ENCODE measurements at places on chromosomes 1 and 21. TPM values are rescaled to one million over a fixed set of nuclear protein-coding genes. Genes with fewer than 3 reads are reported as not detected.

DNA sequence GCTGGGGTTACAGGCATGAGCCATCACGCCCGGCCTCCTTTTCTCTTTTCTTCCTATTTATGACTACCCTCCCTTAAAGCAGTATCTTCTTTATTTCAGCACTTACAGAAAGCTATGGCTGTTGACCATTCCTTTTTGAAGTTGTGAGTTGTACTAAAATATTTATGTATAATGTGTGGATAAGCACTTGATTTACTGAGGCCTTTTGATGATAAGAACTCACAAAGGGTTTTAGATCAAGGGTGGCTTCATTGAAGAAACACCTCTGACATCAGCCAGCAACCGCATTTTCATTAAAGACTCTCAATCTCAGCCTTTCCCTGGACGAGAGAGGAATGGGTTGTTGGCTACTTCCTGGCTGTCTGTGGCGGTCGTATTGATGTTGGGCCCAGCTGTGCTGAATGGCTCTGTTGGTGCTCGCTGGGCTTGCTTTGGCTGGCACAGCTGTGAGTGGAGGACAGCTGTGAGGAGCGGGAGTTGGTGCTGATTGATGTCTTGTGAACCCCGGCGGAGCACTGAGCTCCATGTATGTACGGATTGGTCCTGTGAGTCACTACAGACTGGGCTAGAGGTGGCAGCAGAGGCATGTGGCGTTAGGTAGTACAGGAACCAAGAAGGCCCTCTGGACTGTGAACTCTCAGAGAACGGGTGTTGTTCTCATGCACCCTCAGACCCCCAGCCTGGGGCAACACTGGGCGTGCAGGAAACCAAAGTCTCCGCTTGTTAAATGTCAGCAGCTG, 208.8 kb downstream of the KIF26B start:
- DNase-seq, result no peak

DNA sequence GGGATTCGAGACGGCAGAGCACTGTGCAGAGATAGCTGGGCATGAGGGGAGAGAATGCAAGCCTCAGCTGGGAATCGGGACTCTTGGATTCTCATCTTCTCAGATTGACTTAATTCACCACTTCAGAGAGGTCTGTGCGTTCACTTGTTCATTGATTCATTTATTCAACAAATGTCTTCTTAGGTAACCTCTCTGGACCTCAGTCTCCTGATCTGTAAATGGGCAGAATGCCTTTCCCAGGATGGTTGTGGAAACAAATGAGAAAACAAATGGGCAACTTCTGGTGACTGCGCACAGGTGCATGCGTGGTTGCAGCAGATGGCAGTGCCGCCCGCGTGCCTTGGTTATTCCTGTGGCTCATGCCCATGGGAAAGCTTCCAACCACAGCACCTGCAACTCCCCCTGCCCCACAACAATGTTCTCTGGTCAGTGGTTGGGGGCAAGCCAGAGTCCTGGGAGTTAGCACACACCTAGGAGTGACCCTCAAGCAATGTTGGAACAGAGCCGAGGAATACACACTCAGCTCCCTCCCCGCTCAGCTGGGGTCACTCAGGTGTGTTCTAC, 110.1 kb upstream of the RUNX3 start:
- no peak for DNase-seq

DNA sequence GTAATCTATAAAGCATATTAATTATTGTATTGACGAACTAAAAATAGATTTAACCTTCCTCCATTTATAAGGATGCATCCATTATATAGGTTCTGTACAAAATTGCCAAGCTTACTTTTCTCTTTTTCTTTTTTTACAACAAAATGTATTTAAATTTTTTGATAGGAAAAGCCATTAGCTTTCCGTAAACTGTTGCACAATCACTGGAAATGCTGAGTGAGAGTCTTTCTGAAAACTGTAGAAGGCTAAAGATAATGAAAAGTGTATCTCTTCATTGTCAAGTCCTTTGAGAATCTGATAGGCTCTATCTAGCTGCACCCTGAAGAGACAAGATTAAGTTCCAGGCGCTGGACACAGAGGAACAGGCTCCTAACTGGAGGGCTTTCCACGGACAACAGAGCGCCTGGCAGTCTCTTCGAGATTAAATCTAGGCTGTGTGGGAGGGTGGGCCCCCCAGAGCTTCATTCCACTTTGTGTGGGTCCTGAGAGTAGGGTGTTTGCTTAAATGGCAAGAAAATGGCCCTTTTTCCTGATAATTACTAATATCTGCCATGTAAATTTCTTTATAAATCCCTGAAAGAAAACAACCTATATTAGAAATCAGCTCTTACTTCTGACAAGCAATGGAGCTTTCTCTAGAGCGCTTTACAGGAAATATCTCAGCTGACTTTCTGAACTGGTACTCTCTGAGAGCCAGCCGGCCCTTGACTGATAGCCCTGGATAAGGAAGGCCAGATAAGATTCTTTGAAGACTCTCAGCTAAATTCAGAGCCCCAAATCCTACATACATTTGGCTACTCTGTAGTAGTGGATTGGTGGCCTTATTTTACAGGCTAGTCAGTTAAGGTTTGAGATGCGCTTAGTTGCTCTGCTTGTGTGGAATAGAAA, 108.3 kb downstream of the FMN2 start:
- no peak for DNase-seq

GRCh38 chr1:185565302-185565701, 168.9 kb upstream of the HMCN1 start:
- DNase-seq, result no peak

GRCh38 chr1:22139817-22140216, 3.1 kb downstream of the WNT4 start:
- DNase-seq, result no peak

GRCh38 chr1:61322008-61322744, 239.8 kb downstream of the NFIA start:
- DNase-seq, result no peak

DNA sequence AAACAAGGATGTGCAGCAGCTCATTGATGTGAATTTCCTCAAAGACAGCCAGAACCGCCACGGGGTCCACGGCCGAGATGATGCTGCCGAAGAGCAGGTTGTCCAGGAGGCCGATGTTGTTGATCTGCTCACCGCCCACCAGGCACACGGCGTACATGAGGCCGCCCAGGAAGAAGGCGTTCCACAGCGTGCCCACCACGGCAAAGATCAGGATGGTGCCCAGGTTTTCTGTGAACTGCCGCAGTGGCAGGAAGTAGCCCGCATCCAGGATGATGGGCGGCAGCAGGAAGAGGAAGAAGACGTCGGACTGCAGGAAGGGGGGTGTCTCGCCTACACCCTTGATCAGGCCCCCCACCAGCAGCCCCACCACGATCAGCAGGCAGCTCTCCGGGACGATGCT, 41.1 kb downstream of the SLC9A1 start:
- no peak for DNase-seq

DNA sequence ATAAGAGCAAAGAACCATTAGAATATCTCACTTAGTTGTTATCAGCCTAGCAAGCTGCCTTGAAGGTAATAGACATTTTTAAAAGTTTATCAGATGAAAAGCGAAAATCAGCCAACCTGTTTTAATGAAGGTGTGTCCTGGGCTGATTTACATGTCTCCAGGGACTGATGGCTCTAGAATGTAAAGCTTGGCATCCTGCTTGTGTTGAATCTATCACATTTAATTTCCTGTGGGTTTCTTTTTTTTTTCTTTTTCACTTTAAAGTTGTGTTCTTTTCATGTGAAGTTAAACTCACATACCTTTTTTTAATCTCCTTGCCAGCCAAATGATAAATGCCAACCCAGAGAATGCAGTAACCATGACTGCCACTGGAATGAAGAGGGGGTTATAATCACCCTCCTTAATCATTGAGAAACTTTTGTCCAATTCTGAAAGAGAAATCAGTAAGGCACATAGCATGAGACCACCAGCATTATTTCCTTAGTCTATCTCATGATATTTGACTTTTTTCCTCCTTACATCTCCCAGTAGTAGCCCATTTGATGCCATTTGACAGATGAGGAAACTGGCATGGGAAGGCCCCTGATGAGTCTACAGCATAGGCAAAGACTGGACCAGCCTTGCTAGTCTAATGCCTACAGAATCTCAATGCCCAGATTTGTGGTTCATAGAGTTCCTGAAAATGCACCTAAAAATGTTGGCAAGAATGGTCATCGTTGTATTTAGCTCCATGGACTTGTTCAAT, 10.0 kb downstream of the SELL start:
- peak; percentile 45 for DNase-seq

- DNase-seq, result peak; percentile 48
Measured at GRCh38 chr21:42238185-42238934, 19.4 kb downstream of the ABCG1 start.

DNA sequence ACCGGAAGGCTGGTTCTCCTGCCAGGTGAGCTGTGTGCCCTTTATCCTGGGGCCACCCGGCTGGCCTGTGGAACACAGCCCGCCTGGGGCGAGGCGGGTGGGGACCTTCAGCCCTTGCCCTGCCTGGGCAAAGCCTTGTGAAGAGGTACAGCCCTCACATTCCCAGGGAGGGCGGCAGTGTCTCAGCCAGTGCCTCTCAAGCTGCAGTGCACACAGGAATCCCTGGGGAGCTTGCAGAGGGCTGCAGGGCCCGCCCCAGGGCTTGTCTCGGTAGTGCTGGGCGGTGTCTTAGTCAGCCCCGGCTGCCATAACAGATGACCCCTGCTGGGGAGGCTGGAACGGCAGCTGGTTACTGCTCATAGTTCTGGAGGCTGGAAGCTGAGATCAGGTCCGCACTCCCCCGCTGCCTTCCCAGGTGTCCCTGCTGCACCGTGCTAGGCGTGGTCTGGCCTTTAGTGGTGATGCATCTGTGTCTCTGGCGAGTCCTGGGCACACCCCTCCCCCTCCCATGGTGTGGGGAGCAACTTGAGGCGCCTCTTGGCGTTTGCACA, 12.6 kb downstream of the DFFB start:
- DNase-seq, result no peak

DNA sequence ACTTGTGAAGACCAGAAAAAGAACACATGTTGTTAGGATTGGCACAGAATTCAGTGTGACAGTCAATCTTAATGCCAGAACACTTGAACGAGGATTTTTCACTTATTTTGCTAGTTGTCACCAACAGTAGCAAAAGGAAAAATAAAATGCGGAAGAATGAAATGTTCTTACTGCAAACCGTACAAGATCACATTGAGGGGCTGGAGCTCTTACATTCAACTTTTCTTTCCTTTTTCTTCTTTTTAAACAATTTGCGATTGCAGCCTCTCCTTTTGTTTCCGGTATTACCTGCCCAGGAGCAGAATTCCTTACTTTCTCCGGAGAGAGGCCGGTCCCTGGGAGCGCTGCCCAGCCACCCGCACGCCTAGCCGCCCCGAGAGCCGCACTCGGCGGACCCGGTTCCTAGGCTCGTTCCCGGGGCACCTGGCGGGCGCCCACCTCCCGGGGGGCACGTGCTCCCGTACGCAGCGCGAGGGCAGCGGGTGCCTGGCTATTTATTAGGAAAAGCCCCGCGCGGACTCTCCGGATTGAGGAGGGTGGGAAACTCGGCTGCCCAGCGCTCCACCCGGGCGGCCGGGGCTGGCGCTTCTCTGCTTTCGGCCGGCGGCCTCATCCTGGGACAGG, 1.2 kb upstream of the CAMTA1 start:
- DNase-seq, result no peak

- DNase-seq, result no peak
Measured at GRCh38 chr1:156772728-156773497, 5.6 kb downstream of the PRCC start.

- no peak for DNase-seq
Measured at GRCh38 chr1:234486858-234487840, 8.2 kb upstream of the TARBP1 start.

DNA sequence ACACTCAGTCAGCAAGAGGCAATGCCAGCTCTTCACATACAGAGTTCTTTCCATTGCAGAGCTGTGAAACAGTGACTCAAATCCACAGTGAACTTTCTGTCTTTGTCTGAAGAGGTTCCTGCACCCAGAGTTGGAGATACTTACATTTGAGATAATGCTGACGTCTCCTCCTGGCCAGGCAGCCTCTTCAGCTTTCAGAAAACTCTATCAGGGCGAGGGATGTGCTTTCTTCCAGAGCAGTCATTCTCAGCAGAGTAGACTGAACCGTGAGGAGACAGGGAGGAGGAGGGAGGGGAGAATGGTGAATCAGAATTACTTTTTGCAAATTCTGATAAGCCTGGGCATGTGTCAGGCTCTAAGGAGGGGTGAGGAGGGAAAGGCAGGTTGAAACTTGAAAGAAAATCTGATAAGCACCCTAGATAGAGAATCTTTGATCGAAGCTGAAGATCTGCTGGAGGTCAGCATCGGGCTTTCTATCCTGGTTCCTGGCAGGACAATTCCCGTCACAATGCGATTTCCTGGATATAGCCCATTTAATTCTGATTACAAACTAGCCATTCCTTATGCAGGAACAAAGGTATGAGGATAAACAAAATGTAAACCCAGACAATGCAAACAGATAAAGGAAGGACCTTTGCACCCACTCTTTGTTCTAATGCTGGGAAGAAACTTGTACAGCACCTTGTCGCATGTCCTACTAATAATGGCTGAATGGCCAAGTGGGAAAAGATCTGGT, 18.9 kb upstream of the NID1 start:
- DNase-seq, result no peak

GRCh38 chr1:60463786-60464185, 390.2 kb upstream of the C1orf87 start:
- no peak for DNase-seq

- DNase-seq, result peak; percentile 49
Measured at GRCh38 chr1:168179438-168180147, 831 bp downstream of the TIPRL start.

GRCh38 chr1:9294405-9294773, 1.7 kb downstream of the SPSB1 start:
- no peak for DNase-seq

DNA sequence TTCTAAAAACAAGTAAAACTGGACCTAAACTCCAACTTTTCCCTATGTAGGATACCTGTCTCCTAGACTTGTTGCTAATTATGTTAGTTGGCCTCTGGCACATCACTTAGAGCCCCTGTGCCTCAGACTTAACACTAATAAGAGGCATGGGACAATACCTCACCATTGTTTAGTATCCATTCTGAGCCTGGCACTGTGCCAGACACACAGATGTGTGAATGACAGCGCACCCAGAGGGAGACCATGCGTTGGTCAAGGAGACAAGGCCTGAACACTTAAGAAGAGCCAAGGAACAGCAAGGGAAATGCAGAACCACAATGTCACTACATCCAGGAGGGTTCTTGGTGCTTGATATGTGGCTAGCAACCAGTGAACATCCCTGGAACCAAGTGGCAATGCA, 189.1 kb downstream of the FGGY start:
- no peak for DNase-seq

ZBTB8B gene
- 0.02 TPM for total RNA-seq

KCNJ9 gene
- not detected for total RNA-seq

SLC22A15 gene
- total RNA-seq, result 9.3 TPM

RGS16 gene
- 3.1 TPM for total RNA-seq

MEX3A gene
- 0.73 TPM for total RNA-seq

LMO4 gene
- total RNA-seq, result 35.7 TPM

RHOU gene
- 0.12 TPM for total RNA-seq

SYPL2 gene
- total RNA-seq, result not detected

NR0B2 gene
- total RNA-seq, result not detected

SLAMF6 gene
- 64.9 TPM for total RNA-seq

DNASE2B gene
- not detected for total RNA-seq

AMY2A gene
- not detected for total RNA-seq

AMPD1 gene
- total RNA-seq, result not detected
